ENCODE measurements at places on chromosomes 3 and 15.

DNA sequence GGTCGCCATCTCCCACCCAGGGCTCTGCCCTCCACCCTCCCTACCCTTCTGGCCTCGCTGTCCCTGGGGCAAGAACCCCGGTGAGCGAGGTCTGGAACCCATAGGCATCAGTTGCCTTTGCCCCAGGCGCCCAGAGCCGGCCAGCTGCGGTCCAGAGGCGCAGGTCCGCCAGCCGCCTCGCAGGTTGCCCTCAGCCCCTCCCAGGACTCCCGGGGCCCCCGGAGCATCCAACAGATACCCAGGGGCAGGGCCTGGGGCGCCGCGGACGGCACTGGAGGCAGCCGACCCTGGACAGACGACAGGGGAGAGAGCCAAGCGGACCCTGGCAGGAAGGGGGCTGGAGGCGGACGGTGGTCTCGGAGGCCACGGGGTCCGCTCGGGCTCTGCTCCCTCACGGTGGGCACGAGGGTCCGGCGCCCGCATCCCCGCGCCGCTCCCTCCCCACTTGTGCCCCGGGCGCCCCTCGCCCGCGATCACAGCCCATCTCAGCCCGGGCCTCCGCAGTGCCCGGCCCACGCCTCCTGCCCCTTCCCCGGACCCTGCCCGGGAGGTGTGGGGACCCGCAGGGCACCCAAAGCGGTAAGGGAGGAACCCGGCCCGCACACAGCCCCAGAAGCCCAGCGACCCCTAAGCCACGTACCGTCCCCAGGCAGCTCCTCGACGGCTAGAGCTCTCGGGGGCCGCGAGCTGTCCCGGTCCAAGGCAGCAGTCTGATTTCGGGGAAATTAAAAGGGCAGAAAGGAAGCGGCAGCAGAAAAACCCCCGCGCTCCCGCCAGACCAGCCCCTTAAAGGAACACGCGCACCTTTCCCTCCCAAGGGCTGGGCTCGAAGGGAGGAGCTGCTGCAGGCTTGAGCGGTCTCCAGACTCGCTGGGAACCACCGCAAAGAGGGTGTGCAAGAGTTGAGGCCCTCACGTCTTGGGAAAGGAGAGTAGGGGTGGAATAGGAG is at the start of gene HAPLN3:
HAPLN3 (minus strand) TSS at position 726 of the 949 bp plus-strand sequence. CDS start 8,246 bp downstream, outside the sequence.
- peak; percentile 77 for DNase-seq

DNA sequence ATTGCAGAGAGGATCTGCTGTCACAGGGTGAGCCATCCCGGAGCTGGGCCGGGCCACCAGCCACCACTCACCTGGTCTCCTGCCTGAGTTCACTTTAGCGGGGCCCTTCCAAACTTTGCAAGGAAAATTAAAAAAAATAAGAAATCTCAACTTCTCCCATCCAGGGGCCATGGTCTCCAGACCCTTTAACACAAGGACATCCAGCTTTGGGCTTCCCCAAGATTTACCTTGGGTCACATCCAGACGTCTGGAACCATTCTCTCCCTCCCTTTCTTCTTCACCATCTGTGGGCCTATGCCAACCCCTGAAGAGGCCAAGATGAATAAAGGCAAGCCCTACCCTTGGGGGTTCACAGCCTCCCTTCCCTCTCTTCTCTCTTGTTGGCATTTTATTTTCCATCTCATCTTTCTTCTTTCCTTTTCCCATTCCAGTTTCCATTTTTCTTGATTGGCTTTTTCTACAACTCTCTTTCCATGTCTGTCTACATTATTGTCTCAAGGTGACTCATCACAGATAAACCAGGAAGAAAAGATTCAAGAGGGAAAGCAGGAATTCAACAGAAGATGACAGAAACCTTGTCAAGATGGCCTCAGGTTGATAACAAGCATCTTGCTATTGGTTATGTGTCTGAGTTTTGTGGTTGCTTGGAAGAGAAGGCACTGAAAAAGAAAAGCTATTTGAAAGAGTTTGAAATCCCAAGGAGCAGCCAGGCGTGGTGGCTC is 49.5 kb downstream of the ITGA11 start:
- DNase-seq: no peak

DNA sequence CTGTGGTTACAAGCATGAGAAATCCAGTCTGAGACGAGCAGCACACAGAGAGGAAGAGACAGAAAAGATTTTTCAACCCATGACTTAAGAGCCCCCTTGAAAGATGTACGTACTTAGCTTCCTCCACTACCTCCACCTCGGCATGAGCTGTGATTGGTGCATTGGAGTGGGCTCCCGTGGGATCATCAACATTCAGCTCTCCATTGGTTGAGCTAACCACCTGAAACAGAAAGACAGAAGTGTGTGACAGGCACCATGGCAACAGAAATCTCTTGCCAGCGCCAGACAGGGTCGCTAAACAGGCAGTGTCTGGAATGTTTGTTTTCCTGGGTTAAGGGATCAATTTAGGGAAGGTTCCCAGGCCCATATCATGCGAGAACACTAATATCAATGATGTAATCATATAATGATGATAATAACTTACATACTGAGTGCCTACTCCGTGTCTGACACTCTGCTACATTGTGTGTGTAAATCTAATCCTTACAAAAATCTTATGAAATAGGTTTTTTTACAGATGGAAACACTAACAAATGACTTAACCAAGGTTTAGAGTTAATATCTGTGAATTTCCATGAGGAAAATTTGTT is 17.5 kb upstream of the PPIB start:
- no peak for DNase-seq

DNA sequence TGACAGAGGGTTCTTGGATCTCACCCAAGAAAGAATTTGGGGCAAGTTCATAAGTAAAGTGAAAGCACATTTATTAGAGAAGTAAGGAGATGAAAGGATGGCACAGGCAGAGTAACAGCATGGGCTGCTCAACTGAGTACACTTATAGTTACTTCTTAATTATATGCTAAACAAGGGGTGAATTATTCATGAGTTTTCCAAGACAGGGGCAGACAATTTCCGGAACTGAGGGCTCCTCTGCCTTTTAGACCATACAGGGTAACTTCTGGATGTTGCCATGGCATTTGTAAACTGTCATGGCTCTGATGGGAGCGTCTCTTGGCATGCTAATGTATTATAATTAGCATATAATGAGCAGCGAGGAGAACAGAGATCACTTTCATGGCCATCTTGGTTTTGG is 221.2 kb upstream of the STT3B start:
- no peak for DNase-seq

DNA sequence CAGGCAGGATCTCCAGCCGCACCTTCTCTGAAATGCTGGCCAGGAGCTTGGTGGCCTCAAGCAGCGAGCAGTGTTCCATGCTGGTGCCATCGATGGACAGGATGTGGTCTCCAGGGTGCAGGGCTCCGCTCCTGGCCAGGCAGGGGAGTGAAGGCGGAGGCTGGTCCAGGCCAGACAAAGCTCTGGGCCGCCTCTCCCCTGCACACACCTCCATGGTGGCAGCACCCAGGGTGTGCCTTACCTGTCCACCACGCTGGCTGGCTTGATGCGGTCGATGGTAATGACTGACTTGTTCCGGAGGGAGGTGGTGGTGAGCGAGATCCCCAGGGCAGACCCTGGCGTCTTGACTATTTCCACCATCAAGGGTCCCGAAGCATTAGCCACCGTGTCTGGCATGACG is 20.0 kb downstream of the GRIP2 start:
- no peak for DNase-seq

DNA sequence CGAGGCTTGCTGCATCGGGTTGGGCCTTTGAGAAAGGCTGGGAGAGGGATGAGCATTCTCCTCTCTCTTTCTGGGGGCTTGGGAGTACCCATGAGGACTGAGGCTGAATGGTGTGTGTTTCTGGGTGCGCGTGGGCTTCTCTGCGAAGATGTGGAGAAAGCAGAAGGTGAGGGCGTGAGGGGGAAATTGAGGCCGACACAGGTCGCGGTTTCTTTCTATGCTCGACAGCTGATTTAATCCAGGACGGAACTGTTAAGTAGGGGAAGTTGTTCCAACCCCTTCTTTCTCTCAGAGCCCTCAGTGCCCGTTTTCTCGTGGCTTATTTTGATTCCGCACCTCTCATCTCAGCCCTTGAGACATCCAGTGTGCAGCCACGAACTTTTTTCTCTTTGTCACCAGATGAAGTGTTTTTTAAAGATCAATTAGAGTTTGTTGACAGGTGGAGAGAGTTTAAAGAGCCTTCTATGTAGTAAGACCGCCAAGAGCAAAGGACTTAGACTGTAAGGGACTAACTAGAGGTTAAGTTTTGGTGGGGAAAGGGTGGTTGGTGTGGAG is 711 bp downstream of the STARD9 start:
- DNase-seq: no peak

DNA sequence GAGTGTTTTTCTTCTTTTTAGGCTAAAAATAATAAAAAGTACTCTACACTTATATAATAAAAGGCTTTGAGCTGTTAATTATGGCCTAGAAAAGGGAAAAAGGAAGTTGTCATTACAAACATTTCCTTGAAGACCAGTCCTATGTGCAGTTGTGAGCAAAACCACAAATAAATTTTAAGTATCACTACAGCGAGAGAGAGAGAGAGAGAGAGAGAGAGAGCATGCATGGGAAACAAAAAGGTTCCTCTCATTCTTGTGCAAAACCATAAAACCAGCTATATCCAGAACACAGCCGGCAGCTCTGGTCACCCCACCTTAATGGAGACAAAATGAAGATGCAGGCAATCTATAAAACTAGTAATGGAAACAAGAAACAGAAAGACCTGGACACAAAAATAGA is 33.6 kb downstream of the HEG1 start:
- no peak for DNase-seq

DNA sequence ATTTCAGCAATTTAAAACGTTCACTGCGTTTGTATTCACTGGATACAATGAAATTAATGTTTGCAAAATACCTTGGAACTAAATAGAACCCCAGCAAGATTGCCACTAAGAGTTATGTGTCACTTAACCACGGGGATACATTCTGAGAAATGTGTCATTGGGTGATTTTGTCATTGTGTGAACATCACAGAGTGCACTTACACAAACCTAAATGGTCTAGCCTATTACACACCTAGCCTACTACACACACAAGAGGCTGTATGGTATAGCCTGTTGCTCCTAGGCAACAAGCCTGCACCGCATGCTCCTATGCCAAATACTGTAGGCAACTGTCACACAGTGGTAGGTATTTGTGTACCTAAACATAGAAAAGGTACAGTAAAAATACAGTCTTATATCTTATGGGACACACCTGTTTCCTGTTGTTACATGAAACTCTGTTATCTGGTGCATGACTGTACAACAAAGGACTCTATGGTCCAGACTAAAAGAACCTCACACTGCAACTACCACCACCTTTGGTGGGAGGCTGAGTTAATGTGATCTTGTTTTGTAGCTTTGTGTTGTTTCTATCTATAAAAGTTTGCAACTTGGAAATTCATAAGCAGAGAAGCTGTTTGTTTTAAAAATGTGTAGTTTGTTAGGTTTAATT is 92.2 kb upstream of the NTRK3 start:
- DNase-seq: no peak

DNA sequence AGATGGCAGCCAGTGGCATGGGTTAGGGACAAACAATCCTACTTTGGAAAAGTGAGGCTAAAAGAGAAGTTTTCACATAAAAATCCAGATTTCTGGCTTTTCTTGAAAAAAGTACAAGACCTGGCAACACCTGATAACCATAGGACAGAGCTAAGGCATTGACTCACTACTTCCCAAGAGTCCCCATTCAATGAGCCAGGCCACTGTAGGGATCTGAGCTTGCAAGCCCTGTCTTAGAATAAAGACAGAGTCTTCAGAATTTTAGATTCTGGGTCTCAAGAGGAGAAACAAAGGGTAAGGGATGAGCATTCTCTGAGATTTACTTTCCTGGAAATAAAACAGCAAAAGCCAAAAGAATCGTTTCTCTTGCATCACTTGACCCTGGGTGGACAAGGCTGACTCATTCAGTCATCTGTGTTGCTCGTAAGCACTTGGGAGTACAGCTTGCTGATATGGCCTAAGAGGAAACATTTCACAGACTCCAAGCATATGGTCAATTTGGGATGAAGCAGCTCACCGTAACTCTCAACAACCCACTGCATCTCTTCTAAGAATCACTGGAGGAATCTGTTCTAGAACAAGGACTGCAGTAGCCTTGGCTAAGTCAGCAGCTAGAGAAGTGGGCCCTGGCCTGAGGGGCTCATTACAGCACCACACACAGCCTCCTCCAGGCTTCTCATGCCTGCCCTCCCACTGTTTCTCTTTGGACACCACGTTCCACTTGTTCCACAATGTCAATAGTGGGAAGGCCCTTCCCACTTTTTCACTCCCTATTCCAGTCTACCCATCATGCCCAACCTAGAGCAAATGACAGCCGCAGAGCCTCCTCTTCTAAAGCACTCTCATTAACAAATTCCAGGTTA is 86.2 kb downstream of the RFTN1 start:
- no peak for DNase-seq

All from stimulated activated effector memory CD8-positive, alpha-beta T cell treated with anti-CD3 and anti-CD28 coated beads, Interleukin-12 subunit alpha, Interleukin-12 subunit beta, amount 100 ng/mL, for 72 hours (primary cell).